ENCODE measurements at places on chromosomes 1 and 21.

- no peak for DNase-seq
These were observed 948 bp downstream of the FBXO2 start for GRCh38 chr1:11653101-11653860.

GRCh38 chr1:59179673-59180072 lies 117.2 kb upstream of the FGGY start:
- no peak for DNase-seq

GRCh38 chr1:40980453-40981121 lies 1.1 kb downstream of the CTPS1 start:
- no peak for DNase-seq

DNA sequence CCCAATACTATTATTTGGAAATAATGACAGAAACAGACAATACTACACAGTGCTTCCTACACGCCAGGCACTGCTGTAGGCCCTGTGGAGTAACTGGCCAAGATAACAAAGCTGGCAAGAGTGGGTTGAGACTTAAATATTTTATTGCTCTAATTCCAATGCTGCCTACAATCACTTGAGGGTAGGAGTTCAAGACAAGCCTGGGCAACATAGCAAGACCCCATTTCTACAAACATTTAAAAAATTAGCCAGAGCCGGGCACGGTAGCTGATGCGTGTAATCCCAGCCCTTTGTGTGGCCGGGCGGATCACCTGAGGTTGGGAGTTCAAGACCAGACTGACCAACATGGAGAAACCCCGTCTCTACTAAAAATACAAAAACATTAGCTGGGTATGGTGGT lies 9.3 kb upstream of the PABPC4 start:
- DNase-seq: no peak

DNA sequence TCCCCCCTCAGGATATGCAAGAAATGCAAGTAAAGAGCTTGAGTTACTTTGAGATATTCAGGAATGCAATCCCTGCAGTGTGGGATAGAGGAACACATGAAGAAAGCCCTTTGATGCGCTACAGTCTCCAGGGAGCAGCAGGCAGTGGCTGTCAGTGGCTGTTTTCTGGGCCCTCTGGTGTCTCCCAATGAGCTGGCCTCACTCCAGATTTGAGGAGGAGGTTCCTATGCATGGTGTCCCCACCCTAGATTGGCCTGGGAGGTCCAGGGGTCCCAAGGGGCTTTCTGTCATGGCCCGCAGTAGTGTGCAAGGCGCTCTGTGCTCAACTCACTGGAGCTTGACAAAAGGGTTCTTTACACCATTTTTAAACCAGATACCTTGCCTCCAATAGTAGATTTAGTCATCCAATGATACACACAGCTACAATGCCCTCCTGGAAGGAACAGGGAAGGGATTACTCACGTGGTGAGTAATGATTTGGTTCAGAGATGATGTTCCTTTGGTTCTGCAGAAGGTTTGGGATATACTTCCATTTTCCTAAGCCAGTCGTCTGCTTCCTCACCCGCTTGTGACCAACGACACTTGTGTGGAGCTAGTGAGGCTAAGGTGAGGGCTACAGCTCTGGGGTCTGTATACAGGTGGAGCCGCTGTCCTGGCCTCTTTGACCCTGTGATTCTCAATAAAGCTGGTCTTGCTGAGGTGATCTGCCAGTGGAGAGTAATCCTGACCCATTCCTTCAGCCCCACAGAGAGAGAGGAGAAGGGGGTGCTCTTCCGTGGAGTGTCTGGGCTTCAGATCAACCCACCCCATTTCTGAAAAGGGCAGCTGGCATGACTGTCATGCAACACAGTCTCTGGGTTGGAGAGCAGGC lies 6.6 kb downstream of the BATF3 start:
- no peak for DNase-seq

- DNase-seq: no peak
These were observed 142.5 kb downstream of the RERE start for GRCh38 chr1:8674912-8675311.

- DNase-seq: peak; percentile 6
These were observed 99.0 kb downstream of the KCNK2 start for GRCh38 chr1:215181518-215181917.

DNA sequence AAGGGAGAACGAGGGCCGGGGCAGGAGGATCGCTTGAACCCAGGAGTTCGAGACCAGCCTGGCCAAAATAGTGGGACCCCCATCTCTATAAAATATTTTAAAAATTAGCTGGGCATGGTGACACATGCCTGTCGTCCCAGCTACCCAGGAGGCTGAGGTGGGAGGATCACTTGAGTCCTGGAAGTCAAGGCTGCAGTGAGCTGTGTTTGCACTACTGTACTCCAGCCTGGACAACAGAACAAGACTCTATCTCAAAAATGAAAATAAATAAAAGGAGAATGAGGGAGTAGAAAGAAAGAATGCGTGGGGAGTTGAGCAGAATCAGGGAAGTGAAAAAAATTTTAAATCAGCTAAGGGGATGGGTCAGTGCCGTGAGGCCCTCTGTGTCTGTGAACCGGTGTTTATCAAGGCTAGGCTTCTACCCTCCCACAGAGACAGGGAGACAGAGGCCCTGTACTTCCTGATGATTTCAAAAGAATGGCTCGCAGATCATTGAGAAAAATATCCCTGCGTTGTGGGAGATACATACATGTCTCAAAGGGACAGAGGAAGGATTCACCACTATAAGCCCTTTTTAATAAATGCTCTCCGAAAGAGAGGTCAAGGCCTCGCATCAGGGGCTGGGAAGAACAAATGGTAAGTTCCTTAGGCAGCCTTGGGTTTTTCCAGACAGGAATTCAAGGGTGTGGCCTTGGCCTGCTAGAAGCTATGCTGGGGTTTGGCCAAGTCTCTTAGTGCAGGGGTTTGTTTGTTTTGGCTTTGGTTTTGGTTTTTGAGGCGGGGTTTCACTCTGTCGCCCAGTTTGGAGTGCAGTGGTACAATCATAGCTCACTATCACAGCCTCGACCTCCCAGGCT lies 20.7 kb downstream of the IL10RB start:
- peak; percentile 60 for DNase-seq

GRCh38 chr1:111202707-111203623 lies 2.5 kb upstream of the DENND2D start:
- DNase-seq: peak; percentile 57
